ENCODE measurements at places on chromosomes 4 and X.

DNA sequence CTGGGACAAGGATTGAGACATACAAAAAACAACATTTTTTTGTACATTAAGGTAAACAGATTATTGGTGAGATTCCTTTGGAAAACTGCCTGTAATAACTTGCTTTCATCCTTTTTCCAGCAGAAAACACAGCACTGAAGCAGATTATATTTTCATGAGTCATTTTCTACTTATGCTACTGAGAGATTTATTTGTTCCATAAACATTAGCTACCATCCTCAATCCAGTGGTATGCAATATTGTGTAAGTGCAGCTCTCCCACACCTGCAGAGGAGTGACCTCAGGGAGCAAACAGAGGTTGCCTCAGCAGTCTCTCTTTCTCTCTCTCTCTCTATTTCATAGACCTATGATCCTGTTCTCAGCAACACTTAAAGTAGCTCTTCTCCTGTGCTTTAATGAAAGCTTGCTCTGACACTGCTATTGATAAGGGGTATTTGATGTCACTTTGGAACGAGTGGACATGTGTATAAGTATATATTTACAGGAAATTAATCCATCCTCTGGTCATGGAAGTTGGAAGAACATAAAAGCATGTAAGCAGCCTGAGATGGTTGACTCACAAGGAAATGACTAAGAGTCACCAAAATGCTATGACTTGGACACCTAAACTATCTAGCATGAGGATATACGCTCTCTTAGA lies 163.7 kb upstream of the SPANXC start:
- no peak for DNase-seq

DNA sequence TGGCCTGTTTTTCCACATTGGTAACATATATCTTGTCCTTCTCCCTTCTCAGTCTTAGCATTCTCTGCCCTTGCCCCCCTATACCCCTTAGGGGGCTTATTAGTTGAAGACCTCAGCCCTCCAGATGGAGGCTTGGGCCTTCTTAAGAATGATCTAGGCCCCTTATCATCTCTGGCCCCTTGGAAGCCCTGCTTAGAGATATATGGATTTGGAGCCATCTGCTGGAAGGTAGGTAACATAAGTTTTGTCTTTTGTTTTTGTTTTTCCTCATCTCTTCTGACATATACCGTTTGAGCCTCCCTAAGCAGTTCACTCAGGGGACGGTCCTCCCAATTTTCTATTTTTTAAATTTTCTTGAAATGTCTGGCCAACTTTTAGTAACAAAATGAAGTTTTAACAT lies 48.3 kb upstream of the NAP1L2 start:
- DNase-seq: no peak

GRCh38 chrX:150477371-150477770 lies 91.0 kb upstream of the MTM1 start:
- DNase-seq: peak; percentile 18

- DNase-seq: no peak
Measured at GRCh38 chrX:92232182-92232581, 453.0 kb downstream of the PCDH11X start.

GRCh38 chr4:153488006-153488891 lies 22.1 kb downstream of the TMEM131L start:
- peak; percentile 92 for DNase-seq

- DNase-seq: no peak
Measured at GRCh38 chr4:73139245-73139644, 69.7 kb upstream of the COX18 start.

DNA sequence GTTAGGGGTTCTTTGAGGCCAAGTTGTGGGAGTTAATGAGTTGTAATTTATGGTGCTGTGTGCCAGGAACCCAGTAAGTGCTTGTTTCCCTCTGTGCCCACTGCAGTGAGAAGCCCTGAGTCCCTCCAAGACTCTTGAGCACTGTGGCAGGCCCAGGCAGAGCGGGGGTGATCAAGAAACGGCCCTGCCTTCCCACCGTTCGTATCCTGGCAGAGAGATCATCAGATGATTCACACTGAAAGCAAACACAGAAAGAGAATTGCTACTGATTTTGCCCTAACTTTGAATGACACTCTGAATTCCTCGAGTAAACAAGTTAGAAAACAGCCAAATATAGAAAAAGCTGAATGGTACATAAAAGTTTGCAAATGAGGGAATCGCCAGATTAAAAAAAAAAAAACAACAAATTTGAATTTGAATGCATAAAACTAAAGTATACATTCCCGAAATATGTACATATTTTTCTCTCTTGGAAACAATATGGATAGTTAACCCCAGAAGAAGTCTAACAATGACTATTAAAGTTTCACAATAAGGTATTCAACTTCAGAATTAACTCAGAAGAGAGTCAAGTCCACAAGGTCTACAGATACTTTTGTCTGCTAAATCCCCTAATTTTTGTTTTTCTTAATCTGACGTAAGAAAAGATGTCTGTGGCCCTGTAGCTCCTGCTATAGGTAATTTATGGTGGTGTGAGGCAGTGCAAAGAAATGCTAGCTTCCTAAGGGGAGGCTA lies 71.8 kb downstream of the AFAP1 start:
- no peak for DNase-seq

GRCh38 chr4:74615411-74615810 lies 170.5 kb downstream of the AREG start:
- no peak for DNase-seq

GRCh38 chr4:178784491-178784890 lies 1342.3 kb upstream of the AGA start:
- DNase-seq: no peak

DNA sequence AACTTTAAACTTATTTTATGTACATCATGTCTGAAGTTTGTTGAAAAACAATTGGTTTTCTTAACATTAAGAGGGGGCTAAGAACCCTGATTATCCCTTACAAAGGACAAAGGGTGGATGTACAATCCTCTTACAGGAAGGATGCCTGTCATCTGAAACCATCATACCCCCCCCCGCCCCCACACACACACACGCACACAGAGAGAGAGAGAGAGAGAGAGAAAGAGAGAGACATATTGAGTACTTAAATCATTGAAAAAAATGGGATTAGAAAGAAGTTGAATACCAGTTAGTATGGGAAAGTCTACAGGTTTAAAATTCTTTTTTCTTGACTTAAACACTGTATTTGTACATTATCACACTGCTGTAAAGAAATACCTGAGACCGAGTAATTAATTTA lies 10.9 kb upstream of the PGM2 start:
- DNase-seq: no peak

DNA sequence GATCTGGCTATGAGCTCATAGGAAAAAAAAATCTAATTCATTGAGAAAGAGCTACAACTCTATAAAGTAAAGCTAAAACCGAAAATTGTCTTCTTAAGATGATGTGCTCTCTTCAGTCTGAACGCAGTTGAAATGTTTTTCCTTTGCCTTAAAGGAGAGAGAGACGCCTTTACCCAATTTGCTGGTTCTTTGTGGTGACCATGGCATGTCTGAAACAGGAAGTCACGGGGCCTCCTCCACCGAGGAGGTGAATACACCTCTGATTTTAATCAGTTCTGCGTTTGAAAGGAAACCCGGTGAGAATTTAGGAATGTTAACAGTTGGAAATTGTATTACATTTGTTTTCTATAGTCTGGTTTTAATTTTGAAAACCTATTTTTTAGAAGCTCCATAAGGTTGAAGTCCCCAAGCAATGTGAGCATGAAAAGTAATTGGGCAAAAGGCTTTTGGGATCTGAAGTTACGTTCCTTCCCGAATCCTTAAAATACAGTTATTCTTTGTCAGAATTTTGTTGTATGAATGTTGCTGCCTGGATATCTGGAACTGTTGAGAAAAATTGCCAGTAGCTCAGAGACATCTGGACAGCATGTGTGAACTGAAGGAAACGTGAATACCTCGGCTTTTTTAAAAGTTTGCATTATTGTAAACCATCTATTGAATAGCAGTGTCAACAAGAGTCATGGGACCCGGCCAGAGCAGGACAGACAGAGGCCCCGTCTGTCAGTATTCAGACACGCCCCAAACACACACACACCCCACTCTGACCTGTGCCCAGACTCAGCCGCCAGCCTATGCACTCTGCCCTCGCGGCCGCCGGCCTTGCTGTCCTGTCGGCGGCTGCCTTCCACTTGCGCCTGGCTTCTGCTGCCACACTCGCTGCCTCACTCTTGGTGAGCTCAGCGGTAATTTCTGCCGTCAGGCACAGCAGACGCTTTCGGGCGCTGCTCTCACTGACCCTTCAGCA lies 9.9 kb downstream of the PIGG start:
- DNase-seq: no peak

GRCh38 chr4:56708146-56708545 lies 27.1 kb upstream of the HOPX start:
- DNase-seq: no peak

DNA sequence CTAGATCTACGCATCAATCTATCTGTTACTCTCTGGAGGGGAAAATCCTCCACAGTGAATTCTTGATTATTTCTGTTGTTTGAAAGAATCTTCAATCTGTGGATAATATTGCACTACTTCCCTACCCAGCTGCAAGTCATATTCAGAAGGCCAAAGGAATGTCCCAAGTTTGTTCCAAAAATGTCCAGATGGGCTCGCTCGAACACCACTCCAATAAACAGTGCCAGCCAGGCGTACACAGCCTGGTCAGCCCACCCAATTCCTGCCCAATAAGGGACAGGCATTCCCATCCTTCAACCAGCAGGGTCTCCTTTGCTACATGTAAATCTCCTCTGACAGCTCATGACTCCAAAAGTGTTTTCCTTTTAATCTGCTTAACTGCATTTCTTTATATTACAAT lies 80.7 kb upstream of the GPM6B start:
- no peak for DNase-seq

DNA sequence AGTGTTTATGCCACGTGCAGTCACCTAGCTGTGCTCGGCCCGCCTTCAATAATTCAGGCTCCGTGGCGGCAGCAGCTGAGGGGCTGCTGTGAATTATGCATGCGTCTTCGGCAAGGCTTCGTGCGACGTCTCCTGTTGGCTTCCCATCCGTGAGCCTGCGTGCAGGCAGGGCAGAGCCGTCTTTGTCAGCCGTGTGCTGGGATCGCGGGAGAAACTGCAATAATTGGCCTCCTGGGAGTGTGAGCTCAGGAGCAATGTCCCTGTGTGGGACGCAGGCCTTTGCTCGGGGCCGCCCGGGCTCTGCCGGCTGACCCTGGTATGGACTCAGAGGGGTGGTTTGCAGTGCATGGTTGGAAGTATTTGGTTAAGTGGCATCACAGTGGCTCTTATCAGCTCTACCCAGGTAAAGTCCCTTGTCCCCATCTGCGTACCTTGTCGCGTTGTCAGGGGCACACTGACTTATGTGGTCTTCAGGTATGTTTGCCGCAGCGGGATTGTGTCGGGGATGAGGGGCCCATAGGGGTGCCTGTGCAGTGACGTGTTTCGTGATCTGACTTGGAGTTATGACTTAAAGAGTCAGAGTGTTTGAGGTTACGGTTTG lies 34.5 kb upstream of the HGFAC start:
- DNase-seq: no peak

GRCh38 chr4:125681240-125681639 lies 366.5 kb downstream of the FAT4 start:
- DNase-seq: no peak

- no peak for DNase-seq
Measured at GRCh38 chr4:114100288-114101031, 121.0 kb upstream of the ARSJ start.

GRCh38 chrX:19156186-19156585 lies 33.9 kb upstream of the ADGRG2 start:
- no peak for DNase-seq

DNA sequence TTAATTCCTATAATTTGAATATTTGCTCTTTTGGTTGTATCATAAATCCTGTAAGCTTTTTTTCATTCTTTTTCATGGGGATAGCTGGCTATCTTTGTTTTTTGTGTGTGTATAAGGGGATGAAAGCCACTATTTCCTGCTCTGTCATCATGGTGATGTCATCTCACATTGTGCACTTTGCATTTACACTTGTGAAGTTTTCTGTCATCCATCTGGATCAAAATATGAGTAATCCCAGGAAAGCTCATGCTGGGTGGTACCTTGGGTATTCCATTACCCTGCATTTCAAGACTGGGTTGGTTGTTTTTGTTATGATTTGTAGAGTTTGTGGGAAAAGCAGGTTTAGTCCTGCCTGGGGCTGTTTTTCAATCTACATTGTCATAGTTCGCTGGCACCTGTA lies 367.3 kb downstream of the CHIC1 start:
- no peak for DNase-seq

GRCh38 chr4:83340692-83341343 lies 6.2 kb upstream of the HPSE start:
- no peak for DNase-seq

GRCh38 chr4:48665555-48666186 lies 114.4 kb downstream of the FRYL start:
- DNase-seq: no peak

DNA sequence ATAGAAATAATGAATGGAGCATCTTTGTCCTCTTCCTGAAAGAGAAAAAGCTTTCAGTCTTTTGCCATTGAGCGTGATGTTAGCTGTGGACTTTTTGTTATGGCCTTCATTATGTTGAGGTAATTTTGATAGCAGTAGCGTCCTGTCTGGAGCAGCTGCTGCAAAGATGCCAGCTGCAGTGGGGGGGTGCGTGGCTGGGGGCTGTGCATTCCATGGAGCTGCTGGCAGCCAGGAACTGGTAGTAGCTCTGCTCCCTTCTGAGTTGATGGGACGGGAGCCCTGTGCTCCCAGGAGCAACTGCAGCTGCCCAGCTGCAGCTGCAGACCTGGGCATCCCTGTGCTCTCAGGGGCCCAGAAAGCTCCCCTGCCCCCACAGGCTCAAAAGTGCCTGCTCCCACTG lies 50.4 kb downstream of the CCDC160 start:
- DNase-seq: no peak

GRCh38 chrX:130030826-130031225 lies 48.4 kb downstream of the BCORL1 start:
- DNase-seq: no peak

DNA sequence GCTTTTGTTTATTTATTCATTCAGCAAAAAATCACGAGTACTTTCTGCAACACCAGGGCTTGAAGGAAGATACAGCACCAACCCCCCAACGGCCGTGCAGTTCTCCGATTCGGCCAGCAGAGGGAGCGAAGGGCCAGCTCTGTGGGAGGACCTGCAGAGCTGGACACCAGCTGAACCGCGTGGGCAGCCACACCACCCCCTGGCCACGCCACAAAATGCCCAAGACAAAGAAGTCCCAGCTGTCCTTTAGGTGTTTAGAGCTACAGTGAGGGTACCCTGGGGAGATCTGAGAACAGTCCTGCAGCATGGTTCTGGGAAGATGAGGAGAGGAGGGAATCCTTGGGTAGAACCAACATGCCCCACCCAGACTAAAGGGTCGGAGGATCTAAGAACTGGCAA lies 83.1 kb downstream of the RELL1 start:
- peak; percentile 82 for DNase-seq

DNA sequence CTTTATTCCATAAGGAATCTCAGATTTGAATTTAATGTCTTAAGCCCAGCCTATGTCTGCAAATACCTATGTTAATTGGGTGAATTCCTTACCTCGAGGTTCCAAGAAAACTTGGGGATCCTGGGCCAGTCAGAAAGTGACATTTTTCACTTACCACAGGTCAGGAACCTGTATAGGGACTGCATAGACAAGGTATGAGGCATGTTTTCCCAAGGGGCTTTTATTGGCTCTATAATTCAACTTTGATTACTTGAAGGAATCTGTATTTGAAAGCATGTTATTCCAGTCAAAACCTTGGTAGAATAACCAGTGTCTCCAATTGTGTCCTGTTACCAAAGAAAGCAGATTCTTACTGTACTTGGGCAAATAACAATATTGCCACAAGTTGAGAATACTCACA lies 8.5 kb upstream of the MPP1 start:
- DNase-seq: no peak

- DNase-seq: no peak
Measured at GRCh38 chr4:180596888-180597483, 1646.2 kb upstream of the TENM3 start.
